Body of pancreas (tissue), 4 donors: ENCODE measurements at places on chromosomes 2 and 18.

- no peaks in the 10 kb centered on the region for H3K4me1 ChIP-seq
- DNase-seq: no peak
- no peaks in the 10 kb centered on the region for H3K36me3 ChIP-seq
- H3K4me3 ChIP-seq: no peak overlapping the region
These were observed 63.0 kb upstream of the SPRED2 start for GRCh38 chr2:65495251-65495877.

DNA sequence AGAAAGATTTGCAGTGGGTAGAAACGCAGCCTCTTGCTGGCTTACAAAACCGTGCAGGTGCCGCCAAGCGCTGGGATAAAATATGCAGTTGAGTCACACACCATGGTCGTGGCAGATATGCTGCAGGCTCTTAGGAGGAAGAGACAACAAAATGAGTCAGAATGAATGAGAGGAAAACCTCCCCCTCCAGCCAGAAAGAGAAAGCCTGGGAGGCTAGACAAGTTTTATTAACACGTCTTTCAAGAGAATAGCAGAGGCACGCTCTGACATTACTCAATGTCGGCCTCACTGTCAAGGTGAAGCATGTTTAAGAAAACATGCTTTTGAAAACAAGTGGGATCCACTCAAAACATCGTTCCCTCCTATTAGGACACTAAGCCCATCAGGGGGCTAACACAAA, 37.1 kb upstream of the ZCCHC2 start:
- no peak for DNase-seq
- H3K4me3 ChIP-seq: no peak overlapping the region
- no peaks in the 10 kb centered on the region for H3K36me3 ChIP-seq

DNA sequence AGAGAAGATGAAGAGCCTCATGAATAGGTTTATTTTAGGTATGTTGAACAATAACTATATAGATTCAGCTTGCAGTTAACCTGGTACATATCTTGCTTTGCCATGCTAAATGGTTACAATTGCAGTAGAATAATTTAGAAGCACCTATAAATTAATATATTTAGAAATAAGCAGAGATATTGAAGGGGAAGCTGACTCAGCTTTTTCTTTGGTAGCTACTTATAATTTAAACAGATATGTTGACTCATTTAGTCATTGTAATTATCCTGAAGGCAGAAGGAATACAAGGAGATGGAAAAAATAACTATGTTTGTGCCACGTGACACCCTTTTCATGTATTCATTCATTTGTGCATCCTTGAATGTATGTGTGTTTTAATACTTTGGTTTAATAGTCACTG, 755.5 kb downstream of the SUCLG1 start:
- DNase-seq: no peak
- no peak overlapping the region for H3K4me3 ChIP-seq

DNA sequence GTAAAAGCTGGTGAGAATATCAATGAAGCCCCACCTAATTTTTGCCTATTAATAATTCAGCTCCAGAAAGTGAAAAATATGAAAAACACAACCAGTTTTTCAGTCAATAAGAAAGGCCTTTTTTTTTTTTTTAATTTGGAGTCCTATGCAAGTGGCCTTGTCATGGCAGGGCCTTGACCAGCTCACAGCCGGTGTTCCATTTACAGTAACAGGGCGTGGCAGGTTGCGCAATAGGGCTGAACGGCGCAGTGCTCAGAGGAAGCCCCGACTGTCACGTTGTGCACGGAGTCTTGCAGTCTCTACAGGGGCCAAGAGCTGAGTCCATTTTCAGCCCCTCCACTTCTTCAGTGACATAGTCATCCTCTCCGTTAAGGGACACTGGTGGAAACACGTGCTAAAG, 184.1 kb upstream of the FN1 start:
- DNase-seq: peak; percentile 33
- H3K4me3 ChIP-seq: no peak overlapping the region
- no peaks in the 10 kb centered on the region for H3K36me3 ChIP-seq

- H3K27me3 ChIP-seq: no peaks in the 10 kb centered on the region
- no peak overlapping the region for H3K27ac ChIP-seq
- H3K4me1 ChIP-seq: no peaks in the 10 kb centered on the region
- DNase-seq: no peak
These were observed 138.5 kb downstream of the ARHGAP28 start for GRCh38 chr18:6868033-6868432.

- H3K36me3 ChIP-seq: no peaks in the 10 kb centered on the region
- H3K27me3 ChIP-seq: no peaks in the 10 kb centered on the region
- no peak overlapping the region for H3K27ac ChIP-seq
- H3K4me3 ChIP-seq: no peak overlapping the region
- no peaks in the 10 kb centered on the region for H3K4me1 ChIP-seq
These were observed 510.9 kb upstream of the NRP2 start for GRCh38 chr2:205171261-205171940.

DNA sequence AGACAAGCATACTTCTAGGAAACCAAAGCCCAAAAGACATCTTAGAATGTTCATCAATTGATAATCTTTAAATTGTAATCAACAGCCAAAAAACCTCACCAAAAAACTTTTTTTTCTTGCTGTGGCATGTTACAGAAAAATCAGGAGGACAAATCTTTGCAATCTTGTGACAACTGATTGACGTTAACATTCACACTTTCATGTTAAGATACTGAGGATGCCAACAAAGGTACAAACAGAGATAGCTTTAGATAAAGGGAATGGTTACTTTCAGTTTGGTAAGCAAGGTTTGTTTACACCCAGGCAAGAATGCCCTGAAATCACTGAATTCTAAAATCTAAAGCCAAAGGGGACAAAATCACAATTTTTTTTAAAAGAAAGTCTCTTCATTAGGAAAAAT, 92.4 kb downstream of the ZAP70 start:
- no peaks in the 10 kb centered on the region for H3K4me1 ChIP-seq
- H3K4me3 ChIP-seq: no peak overlapping the region
- no peak for DNase-seq
- no peaks in the 10 kb centered on the region for H3K27me3 ChIP-seq
- H3K27ac ChIP-seq: no peak overlapping the region

GRCh38 chr18:25669741-25670140, 317.8 kb upstream of the ZNF521 start:
- DNase-seq: no peak
- H3K27me3 ChIP-seq: no peaks in the 10 kb centered on the region
- no peak overlapping the region for H3K4me3 ChIP-seq
- no peak overlapping the region for H3K27ac ChIP-seq

- H3K27me3 ChIP-seq: no peaks in the 10 kb centered on the region
- H3K4me3 ChIP-seq: no peak overlapping the region
- DNase-seq: no peak
These were observed 250.0 kb upstream of the SLC39A10 start for GRCh38 chr2:195406886-195407603.

DNA sequence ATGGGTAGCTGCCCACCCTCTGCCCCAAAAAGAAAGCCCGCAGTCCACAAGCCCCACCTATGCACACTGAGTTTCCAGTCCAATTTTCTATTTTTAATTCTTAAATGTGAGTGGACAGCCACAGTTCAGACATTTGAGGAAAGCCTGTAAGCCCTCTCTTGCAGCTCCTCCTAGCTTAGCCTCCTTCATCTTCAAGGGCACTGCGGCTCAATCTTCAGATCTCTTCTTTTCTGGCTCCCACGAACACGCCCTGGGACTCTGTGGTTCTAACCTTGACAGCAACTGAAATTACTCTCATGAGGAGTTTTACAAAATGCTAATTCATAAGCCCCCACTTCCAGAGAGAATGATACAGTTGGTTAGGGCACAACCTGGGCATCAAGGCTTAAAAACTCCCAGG, 144.0 kb downstream of the MSH2 start:
- no peak overlapping the region for H3K27ac ChIP-seq
- DNase-seq: no peak
- no peaks in the 10 kb centered on the region for H3K4me1 ChIP-seq
- H3K27me3 ChIP-seq: no peaks in the 10 kb centered on the region
- no peak overlapping the region for H3K4me3 ChIP-seq
- no peaks in the 10 kb centered on the region for H3K36me3 ChIP-seq

GRCh38 chr2:152541712-152542111, 175.5 kb downstream of the PRPF40A start:
- H3K27me3 ChIP-seq: no peaks in the 10 kb centered on the region
- H3K36me3 ChIP-seq: no peaks in the 10 kb centered on the region

DNA sequence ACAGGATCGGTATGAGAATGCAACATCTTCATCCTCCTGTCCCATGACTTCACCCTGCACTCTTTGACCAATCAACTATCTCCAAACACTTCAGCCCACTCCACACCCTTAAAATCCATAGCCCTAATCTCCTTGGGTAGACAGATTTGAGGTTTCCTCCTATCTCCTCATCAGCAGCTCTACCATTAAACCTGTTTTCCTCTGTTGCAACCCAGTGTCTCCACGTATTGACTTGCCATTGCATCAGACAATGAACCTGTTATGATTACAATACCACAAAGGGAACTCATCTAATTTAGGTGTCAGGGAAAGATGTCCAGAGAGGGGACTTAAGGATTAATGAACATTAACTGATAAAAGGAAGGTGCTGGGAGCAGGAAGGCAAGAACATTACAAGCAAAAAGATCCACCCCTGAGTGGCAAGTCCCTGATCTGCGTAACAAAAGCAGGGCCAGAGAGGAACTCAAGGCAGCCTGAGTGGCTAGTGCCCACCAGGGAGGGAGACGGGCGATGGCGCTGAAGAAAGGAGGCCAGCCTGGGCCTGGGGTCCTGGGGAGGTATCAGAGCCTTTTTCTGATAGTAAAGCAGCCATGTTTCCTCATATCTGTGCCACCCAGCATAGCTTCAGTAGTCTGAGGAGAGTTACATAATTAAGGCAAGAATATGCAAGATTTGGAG, 44.6 kb downstream of the AKAIN1 start:
- no peak overlapping the region for H3K27ac ChIP-seq
- no peaks in the 10 kb centered on the region for H3K27me3 ChIP-seq
- no peaks in the 10 kb centered on the region for H3K36me3 ChIP-seq
- DNase-seq: no peak
- no peaks in the 10 kb centered on the region for H3K4me1 ChIP-seq

DNA sequence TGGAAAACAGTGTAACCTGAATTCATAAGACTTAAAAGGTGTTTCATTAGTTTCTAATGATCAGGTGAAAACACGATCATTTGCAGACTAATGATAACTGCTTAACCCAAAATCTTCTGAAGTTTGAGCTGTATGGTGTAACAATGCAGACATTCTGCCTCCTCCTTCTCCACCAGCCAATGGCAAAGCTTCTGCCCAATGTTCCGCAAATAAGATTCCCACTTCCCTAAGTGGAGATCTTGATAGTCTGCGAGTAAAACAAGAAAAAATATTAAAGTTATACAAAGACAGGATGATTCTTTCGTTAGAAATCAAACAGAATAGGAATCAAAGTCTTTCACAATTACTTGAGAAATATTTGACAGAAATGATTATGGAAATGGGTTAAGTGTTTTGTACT, 8.1 kb downstream of the C2orf42 start:
- H3K4me1 ChIP-seq: no peaks in the 10 kb centered on the region
- H3K36me3 ChIP-seq: no peaks in the 10 kb centered on the region
- DNase-seq: no peak
- H3K4me3 ChIP-seq: no peak overlapping the region
- H3K27me3 ChIP-seq: no peaks in the 10 kb centered on the region

GRCh38 chr2:147520817-147521216, 324.0 kb upstream of the ACVR2A start:
- DNase-seq: no peak
- H3K27ac ChIP-seq: no peak overlapping the region
- H3K4me1 ChIP-seq: peaks cover 8% of the 10 kb centered on the region
- no peak overlapping the region for H3K4me3 ChIP-seq

GRCh38 chr2:159736048-159736447, 23.7 kb downstream of the MARCHF7 start:
- H3K4me3 ChIP-seq: no peak overlapping the region
- H3K27me3 ChIP-seq: no peaks in the 10 kb centered on the region
- H3K36me3 ChIP-seq: peaks cover 9% of the 10 kb centered on the region
- DNase-seq: no peak
